ENCODE measurements at places on chromosomes 11 and 22. TPM values are rescaled to one million over a fixed set of nuclear protein-coding genes. Genes with fewer than 3 reads are reported as not detected.

GRCh38 chr11:123233280-123233974, 38.4 kb upstream of the CLMP start:
- H3K4me1 ChIP-seq: peaks cover 39% of the 10 kb centered on the region
- peaks cover 11% of the 10 kb centered on the region for H3K27me3 ChIP-seq
- peaks cover 21% of the 10 kb centered on the region for H3K36me3 ChIP-seq
- H3K27ac ChIP-seq: peak overlapping the region; percentile 97
- peak overlapping the region; percentile 15 for H3K4me3 ChIP-seq

DNA sequence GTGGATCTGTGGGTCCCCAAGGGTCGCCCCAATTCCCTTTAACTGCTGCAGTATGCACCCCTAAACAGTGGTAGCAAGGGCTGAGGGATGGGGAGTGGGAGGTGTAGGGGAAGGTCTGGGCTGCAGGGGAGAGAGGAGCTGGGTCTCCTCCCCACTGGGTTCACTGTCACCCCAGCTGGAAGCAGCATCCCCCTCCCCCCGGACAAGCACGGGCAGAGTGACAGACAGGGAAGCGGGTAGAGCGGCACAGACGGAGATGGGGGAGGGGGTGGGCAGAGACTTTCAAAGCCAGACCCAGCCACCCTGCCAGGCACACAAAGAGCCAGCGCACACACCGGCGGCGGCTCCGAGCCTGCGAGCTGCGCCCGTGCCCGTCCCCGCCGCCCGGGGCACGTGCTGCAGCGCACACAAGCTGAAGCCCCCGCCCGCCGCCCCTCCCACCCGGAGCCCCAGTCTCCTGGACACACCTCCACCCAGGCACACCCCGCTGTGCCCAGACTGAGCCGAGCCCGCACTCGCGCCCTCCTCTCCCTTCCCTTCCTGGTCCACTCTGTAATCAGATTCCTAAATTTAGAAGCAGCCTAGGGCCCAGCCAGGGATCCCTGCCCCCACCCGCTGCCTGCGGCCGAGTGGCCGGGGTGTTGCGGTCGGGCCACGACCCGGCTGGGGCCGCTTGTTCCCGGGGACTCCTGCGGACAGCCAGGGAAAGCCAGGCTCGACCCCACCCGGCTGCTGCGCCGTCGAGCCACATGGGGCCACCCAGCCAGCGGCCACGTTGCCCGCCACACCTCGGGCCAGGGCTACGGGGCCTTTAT, 935 bp upstream of the RCOR2 start:
- H3K4me1 ChIP-seq: peaks cover 12% of the 10 kb centered on the region
- peak; percentile 37 for DNase-seq
- peak overlapping the region; percentile 50 for H3K4me3 ChIP-seq
- H3K27me3 ChIP-seq: peaks cover 23% of the 10 kb centered on the region
- H3K27ac ChIP-seq: peak overlapping the region; percentile 36

DNA sequence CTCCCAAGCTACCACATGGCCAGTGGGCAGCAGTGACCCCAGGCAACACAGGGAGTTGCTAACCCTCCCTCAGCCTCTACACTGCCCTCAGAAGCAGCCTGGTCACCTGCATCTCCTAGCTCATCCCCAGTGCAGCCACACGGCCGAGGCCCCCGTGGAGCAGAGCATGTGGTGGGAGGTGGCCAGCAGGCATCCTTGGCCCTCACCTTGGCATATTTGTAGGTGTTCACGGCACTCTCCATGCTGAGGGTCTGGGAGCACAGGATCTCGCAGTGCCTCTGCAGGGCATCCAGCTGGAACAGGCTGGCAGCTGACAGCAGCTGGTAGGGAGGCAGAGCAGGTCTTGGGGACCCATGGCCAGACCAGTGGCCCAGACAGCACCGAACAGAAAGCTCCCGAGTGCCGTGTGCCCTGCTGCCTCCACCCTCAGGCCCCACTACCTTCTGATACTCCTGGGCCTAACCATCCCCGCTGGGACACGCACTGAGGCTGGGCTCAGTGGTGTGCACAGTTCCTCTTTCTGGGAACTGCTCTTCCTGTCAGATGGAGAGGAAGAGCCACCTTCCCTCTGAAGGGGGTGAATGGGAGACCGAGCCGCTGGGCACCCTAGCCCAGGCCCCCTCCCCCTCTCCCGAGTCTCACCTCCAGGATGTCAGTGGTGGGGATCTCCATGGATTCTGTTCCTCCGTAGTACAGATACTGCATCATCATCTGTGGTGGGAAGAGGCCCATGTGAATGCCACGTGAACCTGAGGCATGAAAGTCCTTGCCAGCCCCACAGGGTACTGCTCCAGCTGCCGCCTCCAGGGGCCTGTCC, 48.8 kb downstream of the NAT10 start:
- no peak overlapping the region for H3K27ac ChIP-seq
- no peaks in the 10 kb centered on the region for H3K27me3 ChIP-seq
- no peak for DNase-seq
- no peak overlapping the region for H3K4me3 ChIP-seq

DNA sequence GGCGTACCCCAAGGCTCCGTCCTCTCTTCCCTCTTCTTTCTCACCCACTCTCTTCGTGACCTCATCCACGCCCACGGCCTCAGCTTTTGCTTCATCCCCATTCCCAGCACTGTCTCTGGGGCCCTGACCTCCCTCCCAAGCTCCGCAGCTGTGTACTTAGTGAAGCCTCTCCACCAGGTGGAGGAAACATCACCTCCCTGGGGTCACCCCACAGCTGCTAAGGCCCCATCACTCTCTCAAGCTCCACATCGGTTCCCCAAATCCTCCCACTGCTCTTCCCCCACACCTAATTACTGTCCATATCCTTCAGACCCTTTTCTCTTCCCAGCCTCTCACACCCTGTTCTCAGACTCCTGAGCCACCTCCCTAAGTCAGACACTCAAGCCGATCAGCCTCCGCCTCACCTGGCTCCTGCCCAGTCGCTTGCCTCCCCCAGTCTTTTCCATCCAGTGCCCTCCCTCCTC, 7.9 kb upstream of the SYT7 start:
- no peak for DNase-seq
- H3K4me1 ChIP-seq: peaks cover 7% of the 10 kb centered on the region
- peaks cover 49% of the 10 kb centered on the region for H3K27me3 ChIP-seq

GRCh38 chr11:17770048-17770652, 35.6 kb downstream of the KCNC1 start:
- no peak for DNase-seq
- no peak overlapping the region for H3K4me3 ChIP-seq
- no peaks in the 10 kb centered on the region for H3K27me3 ChIP-seq
- H3K36me3 ChIP-seq: no peaks in the 10 kb centered on the region

- H3K27me3 ChIP-seq: peaks cover 7% of the 10 kb centered on the region
- peaks cover 9% of the 10 kb centered on the region for H3K4me1 ChIP-seq
- H3K36me3 ChIP-seq: no peaks in the 10 kb centered on the region
Measured at GRCh38 chr22:36977401-36977861, 41.8 kb downstream of the TST start.

DNA sequence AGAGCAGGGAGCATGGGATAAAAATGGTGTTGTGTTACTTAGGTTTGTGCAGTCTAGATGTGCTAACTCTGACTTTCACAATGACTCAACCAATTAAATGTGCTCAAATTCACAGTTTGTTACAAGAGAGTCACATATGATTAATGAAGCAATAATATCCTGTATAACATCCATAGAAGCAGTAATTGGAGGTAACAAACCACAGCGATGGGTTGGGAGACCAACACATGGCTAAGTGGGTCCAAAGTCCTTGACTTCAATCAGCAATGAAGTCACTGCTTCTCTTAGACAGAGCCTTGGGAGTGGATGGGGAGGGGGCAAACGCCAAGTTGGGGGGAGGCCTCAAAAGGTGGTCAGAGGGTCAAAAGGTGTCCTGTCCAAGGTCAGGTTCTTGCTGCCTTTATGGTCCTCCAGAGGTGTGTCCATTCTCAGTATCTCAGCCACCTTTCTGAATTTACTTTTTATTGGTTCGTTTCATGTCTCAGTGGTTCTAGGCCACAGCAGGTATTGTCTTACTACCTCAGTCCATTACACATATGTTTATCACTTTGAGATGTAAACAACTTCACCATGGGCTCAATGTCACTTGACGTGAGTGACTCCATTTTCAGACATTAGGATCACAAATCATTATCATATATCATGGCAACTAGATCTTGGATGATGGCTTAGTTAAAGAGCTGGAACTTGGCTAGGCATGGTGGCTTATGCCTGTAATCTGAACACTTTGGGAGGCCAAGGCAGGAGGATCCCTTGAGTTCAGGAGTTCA, 32.4 kb downstream of the SLN start:
- no peaks in the 10 kb centered on the region for H3K36me3 ChIP-seq
- peaks cover 2% of the 10 kb centered on the region for H3K27me3 ChIP-seq
- no peak for DNase-seq
- no peak overlapping the region for H3K4me3 ChIP-seq

DNA sequence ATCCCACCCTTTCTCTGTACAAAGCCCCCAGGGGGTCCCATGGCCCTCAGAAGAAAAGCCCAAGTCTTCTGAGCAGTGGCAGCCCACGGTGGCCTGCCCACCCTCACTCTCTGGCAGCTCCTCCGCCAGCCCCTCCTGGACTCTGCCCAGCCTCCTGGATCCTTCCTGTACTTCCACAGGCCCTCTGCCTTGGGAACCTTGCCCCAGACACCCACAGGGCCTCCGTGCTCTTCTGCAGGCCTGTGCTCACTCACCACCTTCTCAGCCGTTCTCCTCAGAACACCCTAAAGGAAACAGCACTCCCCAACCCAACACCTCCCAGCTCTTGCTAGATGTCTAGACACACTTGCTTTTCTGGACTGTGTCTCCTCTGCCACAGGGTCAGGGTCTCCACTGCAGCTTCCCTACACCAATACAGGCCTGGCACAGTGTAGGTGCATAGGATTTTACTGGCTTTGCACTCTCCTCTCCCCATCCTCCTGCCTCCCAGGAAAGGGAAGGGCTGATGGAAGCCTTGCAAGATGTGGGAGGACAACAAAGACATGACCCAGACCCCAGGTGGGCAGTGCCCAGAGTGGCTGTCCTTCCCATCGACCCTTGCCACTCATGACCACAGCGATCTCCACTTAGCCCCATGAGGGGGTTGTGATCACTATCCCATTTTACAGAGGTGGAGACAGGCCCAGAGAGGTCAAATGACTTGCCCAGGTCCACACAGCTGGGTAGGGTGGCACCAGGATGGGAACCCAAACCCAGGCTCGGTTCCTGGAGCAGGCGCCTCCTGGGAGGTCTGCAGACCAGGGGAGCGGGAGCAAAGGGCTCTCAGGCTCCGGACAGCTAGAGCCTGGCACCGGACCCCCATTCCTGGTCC, 2.0 kb downstream of the SCARF2 start:
- no peak overlapping the region for H3K27ac ChIP-seq
- H3K27me3 ChIP-seq: peaks cover 68% of the 10 kb centered on the region
- no peak overlapping the region for H3K4me3 ChIP-seq
- H3K4me1 ChIP-seq: peaks cover 15% of the 10 kb centered on the region

GRCh38 chr11:3867209-3868091, 12.0 kb downstream of the STIM1 start:
- H3K4me1 ChIP-seq: peaks cover 82% of the 10 kb centered on the region
- H3K27me3 ChIP-seq: no peaks in the 10 kb centered on the region
- peak overlapping the region; percentile 68 for H3K27ac ChIP-seq
- no peak overlapping the region for H3K4me3 ChIP-seq
- peaks cover 42% of the 10 kb centered on the region for H3K36me3 ChIP-seq

SULT4A1 gene
- total RNA-seq: not detected

C11orf87 gene
- not detected for total RNA-seq

MS4A2 gene
- not detected for total RNA-seq

OR8G5 gene
- total RNA-seq: not detected

- H3K36me3 ChIP-seq: no peaks in the 10 kb centered on the region
- no peak overlapping the region for H3K4me3 ChIP-seq
- no peak for DNase-seq
- H3K27me3 ChIP-seq: no peaks in the 10 kb centered on the region
- no peak overlapping the region for H3K27ac ChIP-seq
Measured at GRCh38 chr22:17990147-17990546, 34.2 kb downstream of the MICAL3 start.

- H3K4me1 ChIP-seq: peaks cover 4% of the 10 kb centered on the region
- peak; percentile 63 for DNase-seq
- H3K27me3 ChIP-seq: no peaks in the 10 kb centered on the region
Measured at GRCh38 chr11:20110908-20111669, 49.2 kb downstream of the DBX1 start.

- no peaks in the 10 kb centered on the region for H3K4me1 ChIP-seq
- no peak for DNase-seq
- H3K27ac ChIP-seq: no peak overlapping the region
- H3K36me3 ChIP-seq: no peaks in the 10 kb centered on the region
- no peak overlapping the region for H3K4me3 ChIP-seq
Measured at GRCh38 chr22:27381960-27382742, 419.4 kb downstream of the MN1 start.

TNNT3 gene
- 5.4 TPM for total RNA-seq

DNA sequence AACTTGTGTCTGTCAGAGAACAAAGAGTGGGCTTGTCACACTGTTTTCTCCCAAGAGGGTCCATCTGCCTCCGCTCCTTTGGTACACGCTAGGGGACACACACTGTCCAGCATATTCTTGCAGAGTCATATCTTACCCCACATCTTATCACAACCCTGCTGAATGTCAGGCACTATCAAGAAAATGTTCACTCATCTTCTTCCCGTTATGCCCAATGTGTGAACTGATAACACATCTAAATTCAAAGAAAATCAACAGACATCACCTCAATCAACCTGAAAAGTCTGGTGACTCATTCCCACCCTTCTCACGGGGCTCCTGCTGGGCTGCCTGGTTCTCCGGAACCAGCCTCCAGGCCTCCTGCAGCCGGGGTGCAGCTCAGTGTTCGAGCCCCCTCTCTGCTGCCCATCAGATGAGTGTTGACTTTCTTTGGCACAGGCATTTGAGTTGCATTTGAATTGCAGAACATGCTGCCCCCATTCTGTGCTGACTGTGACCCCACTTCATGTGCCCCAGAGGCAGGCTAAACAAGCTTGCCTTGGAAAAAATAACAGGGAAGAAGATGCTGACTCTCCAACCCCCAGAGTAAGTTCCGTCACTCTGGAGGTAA, 19.4 kb downstream of the GRAP2 start:
- H3K4me1 ChIP-seq: peaks cover 93% of the 10 kb centered on the region
- no peaks in the 10 kb centered on the region for H3K27me3 ChIP-seq
- H3K27ac ChIP-seq: peak overlapping the region; percentile 96

GRCh38 chr22:22513619-22514018, 5.1 kb upstream of the ZNF280B start:
- peaks cover 7% of the 10 kb centered on the region for H3K36me3 ChIP-seq
- no peak overlapping the region for H3K4me3 ChIP-seq
- DNase-seq: no peak

HTR3A gene
- not detected for total RNA-seq

C11orf42 gene
- not detected for total RNA-seq

Data from activated CD4-positive, alpha-beta T cell treated with anti-CD3 and anti-CD28 coated beads, Interleukin-2, amount 10 ng/mL, durations not matched to agents 7 days and 5 days (primary cell).